PC-3 (cell line): ENCODE measurements at places on chromosomes 6 and 20.
A peak's percentile ranks its signal among the peaks of the same experiment; 100 is the strongest.

- peak; percentile 71 for DNase-seq
Measured at GRCh38 chr20:31652917-31653396, 15.2 kb downstream of the COX4I2 start.

GRCh38 chr20:52204136-52204535 is 12.6 kb upstream of the ZFP64 start:
- DNase-seq: no peak

DNA sequence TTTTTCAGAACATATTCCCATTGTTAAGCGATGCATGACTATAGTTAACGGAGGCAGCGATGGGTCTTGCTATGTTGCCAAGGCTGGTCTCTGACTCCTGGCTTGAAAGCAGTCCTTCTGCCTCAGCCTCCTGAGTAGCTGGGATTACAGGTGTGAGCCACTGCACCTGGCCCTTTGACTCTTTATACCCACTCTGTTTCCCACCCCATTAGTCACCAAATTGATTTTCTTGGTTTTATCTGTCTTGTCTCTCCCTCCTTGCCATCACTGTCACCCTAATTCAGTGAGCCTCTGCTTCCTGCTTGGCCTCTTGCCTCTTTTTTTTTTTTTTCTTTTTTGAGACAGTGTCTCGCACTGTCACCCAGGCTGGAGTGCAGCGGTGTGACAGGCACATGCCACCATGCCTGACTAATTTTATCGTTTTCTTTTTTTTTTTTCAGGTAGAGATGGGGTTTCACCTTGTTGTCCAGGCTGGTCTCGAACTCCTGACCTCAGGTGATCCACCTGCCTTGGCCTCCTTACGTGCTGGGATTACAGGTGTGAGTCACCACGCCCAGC is 31.3 kb downstream of the ZFAND3 start:
- no peak for DNase-seq

DNA sequence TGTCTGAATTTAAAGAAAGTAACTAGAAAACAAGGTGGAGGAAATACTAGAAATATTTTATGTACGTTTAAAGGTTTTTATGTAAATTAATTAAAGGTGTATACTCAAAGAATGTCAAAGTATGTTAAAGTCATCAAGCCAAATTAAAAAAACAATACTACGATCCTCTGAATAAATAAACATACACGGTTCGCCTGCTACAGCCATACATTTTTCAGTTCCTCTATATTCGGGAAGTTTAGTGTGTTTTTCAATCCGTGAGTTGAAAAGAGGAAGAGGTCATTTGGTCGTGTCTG is 626 bp downstream of the STX7 start:
- no peak for DNase-seq

DNA sequence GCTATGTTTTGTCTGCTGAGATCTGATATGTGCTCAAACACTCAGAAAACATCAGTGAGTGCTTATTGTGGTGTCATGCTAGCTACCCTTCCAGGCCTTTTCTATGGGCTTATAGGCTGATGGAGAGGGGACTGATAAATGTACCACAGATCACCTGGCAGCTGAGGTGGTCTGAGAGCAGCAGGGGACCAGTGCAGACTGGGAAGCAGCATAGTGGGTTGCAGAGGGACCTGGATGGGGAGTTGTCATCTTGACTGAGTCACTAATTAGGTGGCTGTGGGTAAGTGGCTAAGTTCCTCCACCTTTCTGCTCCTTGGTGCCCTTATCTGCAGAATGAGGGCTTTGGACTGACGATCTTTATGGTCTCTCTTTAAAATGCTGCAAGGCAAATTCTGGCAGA is 2.8 kb downstream of the TMEM200A start:
- no peak for DNase-seq

DNA sequence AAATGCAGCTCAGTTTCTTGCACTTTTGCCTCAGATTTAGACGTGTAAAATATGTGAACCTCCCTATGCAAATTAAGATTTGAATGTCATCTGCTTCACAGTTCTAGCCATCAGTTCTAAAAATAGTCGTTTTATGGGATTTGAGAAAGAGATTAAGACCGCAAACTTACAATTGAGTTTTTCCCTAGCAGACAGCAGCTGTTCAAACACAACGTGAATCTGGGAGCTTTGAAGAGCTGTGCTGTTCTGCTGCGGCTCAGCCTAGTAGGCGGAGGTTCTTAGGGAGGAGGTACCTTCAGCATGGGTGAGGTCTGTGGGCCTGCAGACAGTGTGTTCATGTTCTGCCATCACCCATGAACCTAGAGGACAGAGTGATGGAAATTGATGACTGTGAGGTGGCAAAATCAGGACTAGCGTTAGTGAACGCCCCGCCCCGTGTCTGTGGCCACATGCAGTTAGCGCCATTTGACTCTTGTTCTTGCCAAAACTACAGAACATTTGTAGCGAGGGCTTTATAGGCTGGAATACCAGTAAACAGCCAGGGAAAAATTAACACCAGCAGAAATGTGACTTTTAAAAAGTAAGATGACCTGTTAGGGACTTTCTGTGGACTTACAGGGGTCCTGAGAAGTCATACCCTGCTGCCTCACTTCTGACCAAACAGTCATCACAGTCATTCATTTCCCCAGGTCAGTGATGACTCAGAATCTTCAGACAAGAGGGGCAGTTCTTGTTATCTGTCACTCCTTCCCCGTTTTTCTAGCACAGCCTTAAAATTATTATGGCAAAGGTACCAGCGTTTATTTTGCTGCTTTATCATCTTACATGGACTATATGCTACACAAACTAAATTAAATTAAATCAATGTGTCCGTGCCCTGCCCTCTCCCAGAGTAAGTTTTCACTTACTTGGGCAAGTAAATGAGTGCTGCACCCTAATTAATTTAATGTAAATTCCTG is 84.3 kb upstream of the TMEM181 start:
- DNase-seq: peak; percentile 67

DNA sequence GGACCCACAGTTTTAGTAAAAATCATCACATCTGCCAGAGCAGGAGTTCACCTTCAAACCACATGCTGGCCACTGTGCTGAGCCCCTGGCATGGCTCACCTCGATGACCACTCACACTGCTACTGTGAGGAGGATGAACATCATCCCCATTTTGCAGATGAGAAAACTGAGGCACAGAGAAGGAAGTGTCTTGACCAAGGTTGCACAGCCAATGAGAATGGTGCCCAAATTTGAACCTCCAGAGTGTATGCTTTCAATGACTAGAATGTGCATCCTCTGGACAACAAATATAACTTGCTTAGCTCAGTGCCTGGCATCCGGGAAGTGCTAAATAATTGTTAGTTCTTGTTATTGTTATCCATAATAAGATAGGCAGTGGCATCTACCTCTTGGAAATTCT is 37.2 kb upstream of the FAM83D start:
- no peak for DNase-seq

DNA sequence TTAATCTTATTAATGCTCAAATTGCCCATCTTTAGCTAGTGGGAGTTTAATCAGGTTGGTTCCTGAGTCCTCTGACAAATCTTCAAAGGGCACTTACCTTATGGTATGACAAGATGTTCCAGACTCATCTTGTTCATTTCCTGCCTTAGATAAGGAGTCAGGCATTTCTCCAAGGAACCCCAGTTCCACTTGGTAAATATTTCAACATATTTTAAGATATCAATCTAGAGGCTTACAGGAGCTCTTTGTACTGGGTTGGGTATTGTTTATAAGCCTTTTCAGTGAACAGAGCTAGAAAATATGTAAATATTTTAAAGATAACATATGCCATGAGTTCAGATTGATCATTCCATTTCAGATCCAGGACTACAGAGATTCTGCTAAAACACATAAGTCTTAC is 159.8 kb downstream of the RCAN2 start:
- DNase-seq: no peak

GRCh38 chr6:52507557-52508260 is 69.2 kb downstream of the TRAM2 start:
- peak; percentile 35 for DNase-seq

GRCh38 chr6:27791182-27791943 is 120.8 kb downstream of the OR2B2 start:
- DNase-seq: peak; percentile 92

DNA sequence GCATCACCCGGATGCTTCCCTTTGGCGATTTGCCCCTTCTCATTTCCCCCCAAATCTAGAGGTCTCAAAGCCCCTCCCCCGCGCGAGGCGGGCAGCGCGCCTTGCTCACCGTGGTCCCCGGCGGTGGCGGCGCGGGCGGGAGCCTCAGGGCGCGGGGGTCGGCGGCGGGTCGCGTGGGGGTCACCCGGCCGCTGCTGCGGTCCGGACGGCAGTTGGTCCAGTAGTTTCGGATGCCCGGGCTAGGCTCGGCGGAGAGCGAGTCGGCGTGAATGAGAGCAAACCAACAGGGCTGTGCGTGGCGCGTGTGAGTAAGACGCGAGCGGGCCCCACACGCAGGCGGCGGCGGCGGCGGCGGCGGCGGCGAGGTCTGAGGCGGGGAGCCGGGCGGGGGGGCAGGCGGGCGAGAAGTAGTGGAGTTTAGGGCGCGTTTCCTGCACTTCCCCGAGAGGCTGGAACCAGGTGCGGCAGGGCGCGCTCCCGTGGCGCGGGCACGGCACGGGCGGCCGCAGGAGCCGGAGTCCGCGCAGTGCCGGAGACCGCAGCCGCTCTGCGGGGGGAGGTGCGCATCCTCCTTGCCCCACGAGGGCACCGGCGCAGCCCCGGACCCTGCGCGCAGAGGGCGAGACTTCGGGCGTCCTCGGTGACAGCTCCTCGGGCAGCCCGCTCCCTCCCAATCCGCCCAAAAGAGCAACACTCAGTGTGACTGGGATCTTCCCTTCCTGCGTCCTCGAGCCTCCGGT is 567 bp downstream of the HS3ST5 start:
- peak; percentile 35 for DNase-seq

DNA sequence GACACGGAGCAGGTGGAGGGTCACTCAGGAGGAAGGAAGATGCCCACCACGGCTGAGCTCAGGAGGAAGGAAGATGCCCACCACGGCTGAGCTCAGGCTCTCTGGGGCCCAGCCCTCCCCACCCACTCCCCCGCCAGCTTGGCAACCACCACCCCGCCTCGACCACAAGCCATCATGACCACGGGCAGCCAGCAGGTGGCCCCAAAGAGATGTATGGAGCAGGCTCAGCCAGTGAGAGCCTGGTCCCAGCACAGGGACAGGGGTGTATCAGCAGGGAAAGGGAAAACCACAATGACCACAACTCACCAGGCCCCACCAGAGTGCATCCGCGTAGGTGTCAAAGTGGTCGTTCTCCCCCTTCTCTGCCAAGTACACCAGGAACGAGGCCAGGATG is 30.4 kb downstream of the KCNQ2 start:
- DNase-seq: peak; percentile 73

DNA sequence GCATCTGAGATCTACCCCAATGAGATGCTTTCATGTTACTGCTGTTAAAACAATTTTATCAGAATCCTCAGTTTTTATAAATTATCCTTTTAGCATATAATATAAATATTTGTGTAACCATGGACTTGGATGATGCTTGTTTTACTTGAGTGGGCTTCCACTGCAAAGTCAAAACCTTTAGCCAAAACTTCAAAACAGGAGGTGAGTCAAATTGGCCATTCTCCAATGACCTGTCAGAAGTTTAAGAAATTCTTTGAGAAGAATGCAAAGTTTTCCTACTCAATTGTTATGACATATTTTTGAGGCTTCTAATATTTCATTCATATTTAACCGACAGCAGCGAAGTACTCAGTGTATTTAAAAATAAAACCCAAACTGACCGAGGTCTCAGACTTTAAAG is 507.9 kb downstream of the EYS start:
- DNase-seq: peak; percentile 14

GRCh38 chr6:51901766-51902764 is 185.3 kb downstream of the PKHD1 start:
- no peak for DNase-seq

DNA sequence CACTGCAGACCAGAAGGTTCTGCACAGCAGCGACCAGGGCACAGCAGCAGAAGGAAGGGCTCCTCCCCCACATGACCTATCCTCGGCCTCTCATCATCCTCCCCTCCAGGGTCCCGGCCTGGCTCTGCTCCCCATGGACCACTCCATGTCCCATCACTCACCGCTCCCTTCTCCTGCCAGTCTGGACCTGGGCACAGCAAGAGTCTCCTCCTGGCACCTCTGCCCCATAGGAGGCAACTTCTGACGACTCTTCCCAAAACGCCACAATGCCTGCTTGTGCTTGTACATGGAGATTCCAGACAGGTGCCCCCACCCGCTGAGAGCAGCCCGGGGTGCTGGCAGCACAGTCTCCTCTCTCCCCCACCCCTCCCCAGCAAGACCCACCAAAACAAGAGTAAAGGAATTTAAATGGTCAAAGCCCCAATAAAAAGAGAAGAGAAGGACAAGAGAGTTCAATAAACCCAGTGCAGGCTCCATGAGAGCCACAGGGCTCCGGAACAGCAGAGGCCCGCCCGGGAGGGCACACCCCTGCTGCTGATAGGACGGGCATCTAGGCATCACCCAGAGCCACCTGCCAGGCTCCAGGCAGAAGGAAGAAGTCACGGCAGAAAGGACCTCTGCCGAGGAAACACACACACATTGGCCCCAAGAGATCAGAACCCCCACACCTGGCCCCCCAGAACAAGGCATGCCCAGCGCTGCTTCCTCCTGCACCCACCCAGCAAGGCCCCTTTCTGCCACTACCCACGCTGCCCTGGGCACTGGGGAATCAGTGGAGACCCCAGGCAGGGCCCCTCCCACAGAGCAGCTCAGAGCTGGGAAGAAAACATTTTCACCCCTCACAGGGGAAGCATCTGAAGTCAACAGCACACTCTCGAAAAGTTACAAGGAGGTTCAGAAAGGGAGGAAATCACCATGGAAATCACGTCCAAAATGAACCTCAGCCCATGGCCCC is 15.2 kb downstream of the TAF4 start:
- no peak for DNase-seq

DNA sequence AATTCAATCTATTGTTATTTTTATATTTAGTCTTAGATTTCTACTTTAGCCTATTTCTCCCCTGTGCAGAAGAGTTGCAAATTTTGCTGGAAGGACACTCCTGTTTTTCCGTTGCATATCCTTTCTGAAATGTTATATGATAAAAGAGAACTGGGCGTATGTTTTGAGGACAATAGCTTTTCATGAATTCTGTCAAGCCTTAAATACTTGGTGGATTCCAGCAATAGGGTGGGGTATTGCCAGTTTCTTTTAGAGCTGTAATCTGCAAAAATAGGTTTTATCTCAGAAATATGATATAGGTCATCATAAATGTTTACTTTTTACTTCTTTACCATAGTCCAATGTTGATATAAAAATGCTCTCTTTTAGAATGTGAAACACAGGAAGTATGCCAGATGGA is 42.0 kb downstream of the VTA1 start:
- no peak for DNase-seq

GRCh38 chr20:52041966-52042365 is 149.6 kb downstream of the ZFP64 start:
- no peak for DNase-seq

- no peak for DNase-seq
Measured at GRCh38 chr6:148467926-148468325, 125.3 kb downstream of the SASH1 start.

GRCh38 chr6:119129148-119129967 is 50.9 kb upstream of the FAM184A start:
- peak; percentile 75 for DNase-seq

DNA sequence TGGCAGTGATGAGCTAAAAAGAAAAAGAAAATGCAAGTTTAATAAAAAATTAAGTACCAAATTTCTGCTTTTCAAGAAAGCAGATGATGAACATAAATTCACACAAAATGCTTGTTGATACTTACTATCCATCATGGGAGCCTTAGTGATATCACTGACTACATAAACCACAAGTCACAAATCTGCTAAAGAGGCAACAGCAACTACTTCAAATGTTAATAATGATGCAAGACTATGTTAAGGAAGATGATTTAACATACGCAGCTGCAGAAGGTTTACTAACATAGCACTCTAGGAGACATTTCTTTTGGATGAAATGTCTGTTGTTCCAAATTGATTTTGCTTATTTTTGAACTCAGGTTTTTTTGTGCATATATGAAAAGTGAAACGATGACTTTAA is 18.6 kb downstream of the FYN start:
- DNase-seq: no peak

GRCh38 chr20:24588725-24589340 is 119.4 kb downstream of the SYNDIG1 start:
- no peak for DNase-seq
